ENCODE measurements at places on chromosomes 2 and 18.

DNA sequence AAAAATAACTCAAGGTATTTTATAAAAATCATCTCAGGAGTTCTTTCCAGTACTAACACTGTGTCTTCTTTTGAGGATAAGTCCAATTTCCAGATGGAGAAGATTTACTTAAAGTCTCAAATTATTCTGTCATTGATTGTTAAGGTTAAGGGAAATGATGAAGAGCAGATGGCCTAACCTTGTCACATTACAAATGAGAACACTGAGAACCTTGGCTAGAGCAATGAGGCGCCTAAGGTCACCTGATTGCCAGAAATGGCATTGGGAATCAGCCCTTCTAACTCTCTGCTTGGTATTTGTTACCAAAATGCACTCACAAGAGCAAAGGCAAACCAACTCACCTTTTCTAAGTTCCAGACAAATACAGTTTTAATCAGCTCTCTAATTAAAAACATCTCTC is 835.1 kb downstream of the RNF144A start:
- no peak for DNase-seq

GRCh38 chr2:73975731-73976130 is 9.0 kb upstream of the TET3 start:
- no peak for DNase-seq

DNA sequence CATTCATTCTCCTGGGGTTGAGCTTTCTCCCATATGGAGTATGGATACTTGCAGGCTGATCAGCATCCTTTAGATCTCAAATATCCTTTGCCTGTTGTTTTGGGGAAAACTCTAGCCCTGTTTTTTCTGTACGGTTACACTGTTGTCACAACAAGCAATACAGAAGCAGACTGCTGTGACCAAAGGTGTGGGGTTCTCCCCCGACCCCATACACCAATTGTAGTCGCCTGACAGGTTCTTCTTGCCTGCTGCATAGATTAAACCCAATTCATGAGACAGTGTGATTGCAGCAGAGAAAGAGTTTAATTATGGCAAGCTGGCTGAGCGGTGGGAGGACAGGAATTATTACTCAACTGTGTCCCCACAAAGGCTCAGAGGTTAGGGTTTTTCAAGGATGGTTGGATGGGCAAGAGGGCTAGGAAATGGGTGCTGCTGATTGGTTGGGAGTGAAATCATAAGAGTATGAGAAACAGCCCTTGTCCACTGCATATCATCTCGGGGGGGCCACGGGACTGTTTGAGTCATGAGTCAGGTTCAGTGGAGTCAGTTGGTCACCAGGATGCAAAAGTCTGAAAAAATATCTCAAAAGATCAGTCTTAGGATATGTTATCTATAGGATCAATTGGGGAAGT is 40.6 kb downstream of the ITGB1BP1 start:
- DNase-seq, result no peak

GRCh38 chr18:68215931-68216330 is 499.0 kb downstream of the TMX3 start:
- no peak for DNase-seq

- DNase-seq, result no peak
Observed at GRCh38 chr18:76640438-76640837, 145.4 kb upstream of the ZNF516 start.

DNA sequence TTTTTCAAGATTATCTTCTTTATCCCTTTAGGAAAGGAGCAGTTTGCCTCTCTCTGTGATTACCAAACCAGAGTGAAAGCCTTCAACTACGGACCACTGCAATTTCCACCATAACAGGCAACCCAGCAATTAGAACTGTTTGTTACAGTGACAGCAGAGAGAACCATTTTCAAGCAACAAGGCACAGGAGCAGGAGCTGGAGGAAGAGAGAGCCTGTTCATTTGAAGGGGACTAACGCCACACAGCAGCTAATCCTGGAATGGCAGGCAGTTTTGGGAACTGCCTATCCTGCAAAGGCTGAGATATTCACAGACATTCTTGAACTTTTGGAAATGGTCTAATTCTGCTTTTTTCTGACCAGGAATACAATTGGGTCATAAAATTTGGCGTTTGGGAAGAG is 1541.9 kb upstream of the PIK3C3 start:
- peak; percentile 65 for DNase-seq

GRCh38 chr2:113058411-113058994 is 495 bp upstream of the IL36RN start:
- DNase-seq, result no peak

DNA sequence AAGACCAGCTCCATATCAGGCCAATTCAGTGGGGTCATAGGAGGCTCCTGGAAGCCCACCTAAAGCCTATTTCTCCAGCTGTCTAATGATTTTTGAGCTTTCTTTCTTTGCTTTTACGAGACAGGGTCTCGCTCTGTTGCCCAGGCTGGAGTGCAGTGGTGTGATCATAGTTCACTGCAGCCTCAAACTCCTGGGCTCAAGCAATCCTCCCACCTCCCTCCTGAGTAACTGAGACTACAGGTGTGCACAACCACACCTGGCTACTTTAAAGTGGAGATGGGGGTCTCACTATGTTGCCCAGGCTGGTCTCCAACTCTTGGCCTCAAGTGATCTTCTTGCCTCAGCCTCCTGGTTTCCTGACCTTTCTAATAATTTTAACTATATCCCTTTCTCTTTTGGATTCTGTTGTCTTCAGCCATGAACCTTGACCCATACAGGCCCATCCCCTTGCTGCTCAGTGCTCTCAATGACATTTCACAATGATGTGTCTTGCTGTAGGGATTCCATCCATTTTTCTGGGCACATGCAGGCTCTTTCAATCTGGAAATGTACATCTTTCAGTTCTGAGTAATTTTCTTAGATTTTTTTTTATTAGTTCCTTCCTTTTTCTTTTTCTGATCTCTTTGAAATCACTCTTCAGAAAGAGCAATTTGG is 29.7 kb downstream of the GNLY start:
- no peak for DNase-seq

DNA sequence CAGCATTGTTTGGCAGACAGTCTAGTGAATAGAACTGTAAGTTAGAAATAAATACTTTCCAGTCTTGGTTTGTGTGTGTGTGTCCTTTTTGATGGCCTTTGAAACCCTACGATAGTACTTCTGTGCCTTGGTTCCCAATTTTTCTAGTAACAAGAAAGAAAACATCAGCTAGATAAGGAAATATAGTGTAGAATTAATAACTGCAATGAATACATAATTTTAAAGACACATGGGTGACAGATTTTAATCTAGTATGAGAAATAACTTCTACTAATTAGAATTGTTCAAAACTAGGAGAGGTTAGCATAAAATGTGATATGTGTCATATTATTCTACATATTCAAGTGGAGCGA is 44.5 kb upstream of the NEMP2 start:
- no peak for DNase-seq

- DNase-seq, result no peak
Observed at GRCh38 chr2:121376535-121377250, 91.7 kb upstream of the TFCP2L1 start.

DNA sequence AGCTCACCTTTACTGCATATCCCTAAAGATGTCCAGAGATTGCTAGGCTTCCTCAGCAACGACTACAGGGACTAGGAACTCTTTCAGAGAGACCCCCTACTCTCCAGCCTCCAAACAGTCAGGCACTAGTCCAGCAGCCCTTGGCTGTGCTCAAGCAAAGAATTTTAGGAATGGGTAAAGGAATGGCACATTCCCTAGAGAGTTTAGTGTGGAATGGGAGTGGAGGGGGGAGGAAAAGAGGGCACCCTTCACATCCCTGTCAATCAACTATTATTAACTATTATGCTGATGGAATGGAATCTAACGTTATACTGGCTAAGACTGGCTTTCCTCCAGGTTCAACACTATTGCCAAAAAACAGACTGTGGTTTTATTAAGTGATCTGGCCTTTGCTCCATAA is 64.8 kb downstream of the IKZF2 start:
- DNase-seq, result no peak

GRCh38 chr2:97661927-97662326 is 1.9 kb downstream of the ACTR1B start:
- no peak for DNase-seq

DNA sequence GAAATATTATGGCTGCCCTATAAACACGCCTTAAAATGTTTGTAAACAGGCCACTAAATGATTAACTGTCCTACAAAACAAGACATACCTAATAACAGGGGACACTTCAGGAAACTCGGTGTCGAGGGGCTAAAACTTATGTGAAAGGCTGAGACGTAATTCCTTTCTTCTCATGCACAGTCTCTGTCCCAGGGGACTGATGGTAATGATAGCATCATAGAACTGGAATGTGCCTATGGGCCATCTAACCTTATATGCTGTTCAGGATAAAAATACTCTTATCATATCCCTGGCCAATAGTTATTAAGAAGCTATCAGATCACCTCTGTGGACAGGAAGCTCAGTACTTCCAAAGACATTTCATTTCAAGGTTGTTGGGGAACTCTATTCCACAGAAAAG is 252.6 kb upstream of the RASGRP3 start:
- DNase-seq, result no peak

- DNase-seq, result no peak
Observed at GRCh38 chr2:44570271-44570670, 208.5 kb downstream of the CAMKMT start.

DNA sequence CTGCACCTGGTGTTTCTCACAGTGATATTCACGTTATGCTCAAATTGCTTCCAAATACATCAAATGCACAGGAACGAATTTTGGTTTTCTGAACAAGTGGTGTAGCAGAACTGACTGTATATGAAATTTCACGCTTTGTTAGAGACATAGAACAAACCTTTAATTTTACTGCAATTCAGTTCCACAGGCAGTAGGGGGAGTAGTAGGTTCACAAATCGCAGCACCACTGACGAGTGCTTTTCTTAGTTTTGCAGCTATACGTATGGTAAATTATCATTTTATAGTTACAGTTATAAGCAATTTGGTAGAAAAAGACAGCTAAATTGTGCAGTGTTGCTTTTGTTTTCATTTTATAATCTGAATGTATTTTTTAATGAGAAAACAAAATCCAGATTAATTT is 113.3 kb downstream of the KIAA1328 start:
- DNase-seq, result peak; percentile 67

DNA sequence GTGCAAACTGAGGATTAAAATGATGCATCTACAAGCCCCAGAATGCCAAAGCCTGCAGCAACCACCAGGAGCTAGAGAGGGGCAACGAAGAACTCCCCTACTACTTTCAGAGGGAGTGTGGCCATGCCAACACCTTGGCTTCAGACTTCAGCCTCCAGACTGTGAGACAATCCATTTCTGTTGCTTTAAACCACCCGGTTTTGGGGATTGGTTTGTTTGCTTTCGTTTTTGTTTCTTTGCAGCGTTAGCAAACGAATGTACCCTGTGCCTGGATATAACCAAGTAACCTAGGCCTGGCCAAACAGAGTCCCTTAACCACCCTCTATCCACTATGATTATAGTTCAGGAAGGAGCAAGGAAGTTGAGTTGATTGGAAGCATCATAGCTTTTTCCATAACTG is 171.2 kb upstream of the NCK2 start:
- no peak for DNase-seq

DNA sequence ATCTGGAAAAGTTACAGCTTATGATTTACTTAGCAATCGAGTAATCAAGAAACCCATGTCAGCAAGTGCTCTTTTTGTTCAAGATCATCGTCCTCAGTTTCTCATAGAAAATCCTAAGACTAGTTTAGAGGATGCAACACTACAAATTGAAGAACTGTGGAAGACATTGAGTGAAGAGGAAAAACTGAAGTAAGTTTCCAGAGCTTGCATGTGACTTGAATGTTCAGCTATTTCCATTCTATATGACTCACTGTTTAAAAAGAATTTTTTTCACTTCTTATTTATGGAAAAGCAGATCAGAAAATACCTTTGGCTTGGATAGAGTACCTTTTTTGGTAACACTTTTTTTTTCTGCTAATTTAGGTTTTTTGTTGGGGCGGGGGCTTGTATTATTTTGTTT is 70.7 kb downstream of the PMS1 start:
- DNase-seq, result no peak

DNA sequence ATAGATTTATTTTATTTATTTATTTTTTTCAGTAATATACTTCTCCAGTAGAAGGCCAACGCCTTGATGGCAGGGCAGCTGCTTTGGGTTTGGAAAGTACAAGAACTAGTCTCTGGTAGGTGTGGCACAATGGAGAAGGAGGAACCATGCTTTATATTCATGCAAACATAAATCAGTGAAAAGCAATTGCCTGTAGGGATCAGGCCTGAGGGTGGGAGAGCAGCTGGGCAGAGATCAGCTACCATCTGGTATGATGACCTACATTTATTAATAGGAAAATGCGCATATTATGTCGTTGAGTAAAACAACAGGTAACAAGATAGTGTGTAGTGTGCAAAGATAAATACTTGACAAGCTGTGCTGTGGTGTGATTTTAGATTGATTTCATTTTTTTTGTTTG is 120.4 kb upstream of the TLK1 start:
- no peak for DNase-seq

Data from HEK293T (cell line).